ENCODE measurements at places on chromosomes 2 and 18. TPM values are rescaled to one million over a fixed set of nuclear protein-coding genes. Genes with fewer than 3 reads are reported as not detected.

GRCh38 chr2:63818271-63818670 lies 23.4 kb upstream of the UGP2 start:
- DNase-seq, result no peak
- H3K27ac ChIP-seq, result no peak overlapping the region
- H3K4me1 ChIP-seq, result no peaks in the 10 kb centered on the region
- no peak overlapping the region for H3K4me3 ChIP-seq

- H3K4me3 ChIP-seq, result peak overlapping the region; percentile 68
- DNase-seq, result peak; percentile 90
- peaks cover 12% of the 10 kb centered on the region for H3K36me3 ChIP-seq
- no peaks in the 10 kb centered on the region for H3K27me3 ChIP-seq
- peaks cover 78% of the 10 kb centered on the region for H3K4me1 ChIP-seq
- H3K27ac ChIP-seq, result peak overlapping the region; percentile 80
These were observed 23.0 kb upstream of the ACKR3 start for GRCh38 chr2:236546561-236547002.

GRCh38 chr2:99926986-99927385 lies 215.4 kb downstream of the AFF3 start:
- no peak overlapping the region for H3K4me3 ChIP-seq
- no peaks in the 10 kb centered on the region for H3K36me3 ChIP-seq
- DNase-seq, result no peak

DNA sequence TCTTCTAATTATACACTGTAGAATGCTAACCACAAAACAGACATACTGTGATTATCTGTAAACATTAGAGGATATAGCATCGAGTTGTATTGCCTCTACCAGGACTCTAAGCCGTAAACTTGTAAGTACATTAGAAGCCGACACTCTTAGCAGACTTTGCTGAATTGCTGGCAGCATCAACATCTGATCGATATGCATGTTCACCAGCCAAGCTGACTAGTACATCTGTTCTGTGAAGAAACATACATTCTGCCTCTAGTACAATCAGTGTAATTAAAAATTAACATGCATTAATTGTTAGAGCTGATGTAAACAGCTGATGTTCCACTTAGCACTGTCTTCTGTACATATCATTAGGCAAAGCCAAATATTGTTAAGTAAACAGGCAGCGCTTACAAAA lies 502.2 kb downstream of the NR4A2 start:
- no peaks in the 10 kb centered on the region for H3K4me1 ChIP-seq
- no peaks in the 10 kb centered on the region for H3K27me3 ChIP-seq
- H3K27ac ChIP-seq, result no peak overlapping the region
- DNase-seq, result no peak
- H3K36me3 ChIP-seq, result no peaks in the 10 kb centered on the region

DNA sequence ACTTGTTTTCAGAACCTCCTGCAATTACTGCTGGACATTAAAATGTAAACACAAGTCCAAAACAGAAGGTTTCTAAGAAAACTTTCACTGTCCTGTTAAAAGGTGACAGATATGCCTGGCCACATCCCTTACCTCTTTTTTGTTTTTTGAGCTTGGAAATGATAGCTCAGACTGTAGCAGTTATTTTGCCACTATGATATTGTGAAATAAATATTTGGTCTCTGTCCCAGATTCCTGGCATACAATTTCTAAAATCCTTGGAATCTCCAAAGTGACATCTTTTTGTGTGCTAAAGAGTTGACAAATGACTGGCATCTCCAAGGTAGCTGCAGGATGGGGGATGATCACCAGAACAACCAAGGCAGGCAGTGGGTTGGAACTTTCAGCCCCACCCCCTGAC lies 16.8 kb downstream of the TPGS2 start:
- no peak overlapping the region for H3K4me3 ChIP-seq
- no peaks in the 10 kb centered on the region for H3K4me1 ChIP-seq
- H3K27me3 ChIP-seq, result no peaks in the 10 kb centered on the region

GRCh38 chr2:224181534-224182155 lies 142.6 kb upstream of the SERPINE2 start:
- no peaks in the 10 kb centered on the region for H3K4me1 ChIP-seq
- H3K27me3 ChIP-seq, result no peaks in the 10 kb centered on the region
- no peak for DNase-seq
- no peak overlapping the region for H3K27ac ChIP-seq

DNA sequence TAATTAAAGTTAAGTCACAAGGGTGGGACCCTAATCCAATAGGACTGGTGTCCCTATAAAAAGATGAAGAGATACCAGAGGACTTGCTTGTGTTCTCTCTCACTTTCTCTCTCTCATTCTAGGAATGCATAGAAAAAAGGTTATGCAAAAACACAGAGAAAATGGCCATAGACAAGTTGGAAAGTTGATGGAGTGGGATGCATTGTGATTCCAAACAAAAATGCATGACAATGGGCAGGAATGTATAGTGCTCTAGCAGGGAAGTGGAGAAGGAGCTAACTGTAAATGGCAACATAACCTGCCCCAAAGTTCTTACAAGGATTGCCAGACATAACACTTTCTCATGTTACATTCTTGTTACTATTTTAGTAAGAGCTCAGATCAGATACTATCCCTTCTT lies 301.6 kb upstream of the LRATD1 start:
- no peak overlapping the region for H3K4me3 ChIP-seq
- H3K27ac ChIP-seq, result no peak overlapping the region
- no peaks in the 10 kb centered on the region for H3K4me1 ChIP-seq
- DNase-seq, result no peak
- H3K36me3 ChIP-seq, result no peaks in the 10 kb centered on the region

ING5 gene
- total RNA-seq, result 64.8 TPM

SULT1C2 gene
- not detected for total RNA-seq

GRCh38 chr18:31398191-31398590 lies 21.6 kb downstream of the DSG4 start:
- H3K27me3 ChIP-seq, result no peaks in the 10 kb centered on the region
- no peak for DNase-seq
- no peak overlapping the region for H3K4me3 ChIP-seq
- no peak overlapping the region for H3K27ac ChIP-seq
- H3K36me3 ChIP-seq, result no peaks in the 10 kb centered on the region

DNA sequence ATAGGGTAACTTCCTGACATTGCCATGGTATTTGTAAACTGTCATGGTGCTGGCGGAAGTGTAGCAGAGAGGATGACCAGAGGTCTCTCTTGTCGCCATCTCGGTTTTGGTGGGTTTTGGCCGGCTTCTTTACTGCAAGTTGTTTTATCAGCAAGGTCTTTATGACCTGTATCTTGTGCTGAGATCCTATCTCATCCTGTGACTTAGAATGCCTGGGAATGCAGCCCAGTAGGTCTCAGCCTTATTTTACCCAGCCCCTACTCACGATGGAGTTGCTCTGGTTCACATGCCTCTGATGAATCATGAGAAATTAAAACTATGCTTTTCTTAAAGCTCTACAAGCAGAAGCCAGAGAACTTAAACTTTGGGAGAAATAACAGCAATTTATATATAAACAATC lies 12.7 kb upstream of the NFU1 start:
- no peak overlapping the region for H3K27ac ChIP-seq
- DNase-seq, result no peak

GRCh38 chr2:170013802-170014551 lies 164.0 kb upstream of the MYO3B start:
- peaks cover 6% of the 10 kb centered on the region for H3K36me3 ChIP-seq
- H3K27ac ChIP-seq, result no peak overlapping the region
- no peaks in the 10 kb centered on the region for H3K27me3 ChIP-seq
- no peak for DNase-seq

CTIF gene
- 1.8 TPM for total RNA-seq

DNA sequence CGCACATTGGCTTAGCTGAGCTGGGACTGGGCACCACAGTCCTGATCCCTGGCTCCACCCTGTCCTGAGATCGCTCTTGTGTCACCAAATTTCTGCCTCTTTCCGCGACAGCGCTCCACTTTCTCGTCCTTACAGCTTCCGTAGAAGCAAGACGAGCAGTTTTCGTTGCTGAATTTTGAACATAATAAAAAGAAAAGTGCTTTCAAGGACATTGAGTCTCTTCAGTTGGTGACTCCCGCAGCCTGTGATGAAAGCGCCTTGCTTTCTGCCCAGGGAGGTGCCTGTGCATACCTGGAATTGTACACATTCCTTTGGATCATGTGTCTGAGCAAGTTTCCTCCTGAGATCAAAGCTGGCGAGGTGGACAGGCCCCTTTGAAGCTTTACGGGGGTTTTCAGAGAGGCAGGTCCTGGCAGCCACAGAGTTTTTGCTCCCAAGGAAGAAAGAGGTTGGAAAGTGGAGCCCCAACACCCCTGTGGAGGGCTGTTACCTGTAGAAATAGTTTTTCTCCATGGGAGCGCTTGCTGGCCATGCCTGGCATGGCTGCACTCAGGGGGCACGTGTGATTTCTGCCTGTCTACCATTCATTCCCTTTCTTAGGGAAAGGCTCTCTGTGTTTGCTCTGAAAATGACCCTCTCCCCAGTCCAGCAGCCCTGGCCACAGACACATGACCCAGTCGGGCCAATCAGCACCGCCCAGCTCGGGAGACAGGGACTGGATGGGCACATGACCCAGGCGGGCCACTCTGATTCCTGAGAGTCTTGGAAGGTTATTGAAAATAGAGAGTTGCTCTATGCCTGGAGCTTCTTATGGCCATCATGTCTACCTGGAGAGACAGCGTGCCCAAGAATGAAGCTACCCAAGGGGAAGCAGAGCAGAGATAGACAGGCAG lies 115.6 kb upstream of the OTOS start:
- H3K4me1 ChIP-seq, result no peaks in the 10 kb centered on the region
- no peak overlapping the region for H3K27ac ChIP-seq
- H3K4me3 ChIP-seq, result no peak overlapping the region

CCT7 gene
- 114 TPM for total RNA-seq

MTHFD2 gene
- 48.1 TPM for total RNA-seq

- no peaks in the 10 kb centered on the region for H3K27me3 ChIP-seq
- no peak overlapping the region for H3K27ac ChIP-seq
- no peaks in the 10 kb centered on the region for H3K4me1 ChIP-seq
- H3K4me3 ChIP-seq, result no peak overlapping the region
- H3K36me3 ChIP-seq, result no peaks in the 10 kb centered on the region
These were observed 27.3 kb upstream of the GPR17 start for GRCh38 chr2:127618551-127619202.

EXOC6B gene
- 20.8 TPM for total RNA-seq

DNA sequence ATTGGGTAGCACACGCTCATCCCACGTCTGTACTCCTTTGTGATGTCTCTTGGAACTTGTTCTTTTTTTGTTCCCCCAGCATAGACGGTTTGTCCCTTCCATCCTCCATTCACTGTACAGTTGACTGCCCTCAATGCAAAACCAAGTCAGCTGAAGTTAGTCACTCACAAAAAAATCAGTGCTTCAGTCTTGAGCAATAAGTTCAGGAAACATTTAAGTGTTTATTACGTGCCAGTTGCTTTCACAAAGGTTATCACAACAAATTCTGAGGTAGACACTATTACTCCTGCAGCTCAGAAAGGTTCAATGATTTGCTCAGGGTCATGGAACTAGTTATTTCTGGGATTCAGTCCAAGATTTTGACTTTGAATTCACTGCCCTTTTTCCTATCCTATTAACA lies 102.2 kb downstream of the PDE1A start:
- DNase-seq, result no peak
- no peaks in the 10 kb centered on the region for H3K27me3 ChIP-seq
- H3K4me3 ChIP-seq, result no peak overlapping the region
- no peaks in the 10 kb centered on the region for H3K36me3 ChIP-seq

NUP35 gene
- 11.9 TPM for total RNA-seq

DNA sequence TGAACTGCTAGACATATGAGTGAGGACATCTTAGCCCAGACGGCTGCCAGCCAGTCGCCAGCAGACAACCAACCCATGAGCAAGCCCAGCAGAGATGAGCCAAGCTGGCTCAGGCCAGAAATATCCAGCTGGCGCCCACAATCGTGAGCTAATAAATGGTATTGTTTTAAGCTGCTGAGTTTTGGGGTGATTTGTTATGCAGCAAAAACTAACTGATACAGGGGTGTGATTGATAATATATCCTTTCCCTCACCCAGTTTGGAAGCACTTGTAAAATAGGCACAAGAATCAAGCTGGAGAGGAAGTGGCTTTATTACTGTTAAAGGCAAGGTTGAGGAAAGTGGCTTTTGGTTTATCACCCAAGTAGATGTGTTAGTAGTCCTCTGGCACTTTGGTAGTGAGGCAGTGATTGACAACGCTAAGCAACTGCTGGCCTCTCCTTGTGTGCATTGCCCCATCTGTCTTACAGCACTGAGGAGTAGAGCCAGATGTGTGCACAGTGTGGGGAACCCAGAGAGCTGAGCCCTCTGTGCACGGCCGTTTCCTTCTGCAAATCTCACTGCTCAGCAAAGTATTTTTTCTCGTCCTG lies 110.1 kb downstream of the MYO1B start:
- peaks cover 1% of the 10 kb centered on the region for H3K27me3 ChIP-seq
- no peak overlapping the region for H3K4me3 ChIP-seq
- H3K4me1 ChIP-seq, result no peaks in the 10 kb centered on the region
- no peaks in the 10 kb centered on the region for H3K36me3 ChIP-seq
- H3K27ac ChIP-seq, result no peak overlapping the region
- DNase-seq, result no peak

RIT2 gene
- not detected for total RNA-seq

GRCh38 chr18:37565977-37566478 lies 430 bp upstream of the CELF4 start:
- DNase-seq, result no peak
- no peak overlapping the region for H3K4me3 ChIP-seq
- peaks cover 15% of the 10 kb centered on the region for H3K4me1 ChIP-seq
- peaks cover 17% of the 10 kb centered on the region for H3K27me3 ChIP-seq
- H3K27ac ChIP-seq, result no peak overlapping the region

DNA sequence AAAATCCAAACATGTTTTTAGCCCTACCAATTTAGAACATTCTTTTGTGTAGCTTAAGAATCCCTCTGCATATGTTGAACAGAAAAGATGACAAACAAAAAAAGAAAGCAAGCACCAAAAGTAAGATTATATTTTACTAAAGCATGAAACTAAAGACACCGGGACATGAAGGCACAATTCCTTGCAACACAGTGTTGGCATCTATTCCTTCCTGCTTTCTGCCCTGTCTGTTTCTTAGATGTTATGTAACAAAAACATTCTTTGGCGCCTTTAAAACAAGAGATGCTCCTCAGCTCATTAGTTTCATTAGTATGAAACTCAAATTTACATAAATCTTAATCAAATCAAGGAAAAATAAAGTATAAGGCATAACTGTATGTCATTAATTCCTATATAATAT lies 106.6 kb downstream of the TMEM131 start:
- no peak overlapping the region for H3K27ac ChIP-seq
- no peaks in the 10 kb centered on the region for H3K27me3 ChIP-seq
- no peak overlapping the region for H3K4me3 ChIP-seq
- H3K4me1 ChIP-seq, result no peaks in the 10 kb centered on the region

PDCD1 gene
- 12.3 TPM for total RNA-seq

DNA sequence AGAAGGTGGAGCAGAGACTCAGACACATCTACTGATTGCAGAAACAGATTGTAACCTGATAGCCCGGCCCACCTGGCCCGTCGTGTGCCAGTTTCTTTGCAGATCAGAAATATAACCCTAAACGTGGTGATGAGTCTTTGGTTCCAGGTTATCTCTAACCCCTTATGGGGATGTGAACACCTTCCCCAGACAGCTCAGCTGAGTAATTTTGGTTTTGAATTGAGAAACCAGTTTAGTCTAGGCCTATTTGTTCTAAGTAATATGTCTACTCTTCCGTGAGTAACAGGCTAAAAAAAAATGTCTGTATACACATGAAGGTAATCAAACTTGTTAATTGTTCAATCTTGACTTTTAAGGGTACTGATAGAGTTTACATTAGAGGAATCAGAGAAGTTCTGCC lies 35.7 kb downstream of the RASGRP3 start:
- H3K27me3 ChIP-seq, result no peaks in the 10 kb centered on the region
- H3K4me1 ChIP-seq, result no peaks in the 10 kb centered on the region
- H3K27ac ChIP-seq, result no peak overlapping the region
- no peaks in the 10 kb centered on the region for H3K36me3 ChIP-seq
- DNase-seq, result no peak

KCNJ13 gene
- total RNA-seq, result not detected

LTBP1 gene
- 3.7 TPM for total RNA-seq

SLC8A1 gene
- total RNA-seq, result not detected

Measured in CD4-positive, CD25-positive, alpha-beta regulatory T cell (primary cell).